ENCODE measurements at places on chromosomes 4 and X.
A peak's percentile ranks its signal among the peaks of the same experiment; 100 is the strongest.

DNA sequence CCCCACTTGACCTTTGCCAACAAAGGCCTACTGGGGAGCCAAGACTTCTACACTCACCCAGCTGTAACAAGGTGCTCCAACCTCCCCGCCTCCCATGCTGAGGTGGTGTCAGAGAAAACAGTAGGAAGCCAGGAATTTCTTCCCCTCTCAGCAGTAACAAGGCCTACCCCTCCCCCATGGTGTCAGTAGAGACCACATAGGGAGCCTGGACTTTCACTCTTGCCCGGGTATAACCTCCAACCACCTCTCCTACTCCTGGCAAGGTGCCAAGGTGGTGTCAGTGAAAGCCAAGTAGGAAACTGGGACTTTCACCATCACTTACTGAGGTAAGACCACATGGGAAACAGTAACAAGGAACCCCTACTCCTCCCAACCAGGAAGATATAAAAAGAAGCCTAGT lies 93.1 kb downstream of the SLC16A2 start:
- DNase-seq, result no peak

GRCh38 chr4:13399257-13399656 lies 84.9 kb downstream of the RAB28 start:
- peak; percentile 28 for DNase-seq

DNA sequence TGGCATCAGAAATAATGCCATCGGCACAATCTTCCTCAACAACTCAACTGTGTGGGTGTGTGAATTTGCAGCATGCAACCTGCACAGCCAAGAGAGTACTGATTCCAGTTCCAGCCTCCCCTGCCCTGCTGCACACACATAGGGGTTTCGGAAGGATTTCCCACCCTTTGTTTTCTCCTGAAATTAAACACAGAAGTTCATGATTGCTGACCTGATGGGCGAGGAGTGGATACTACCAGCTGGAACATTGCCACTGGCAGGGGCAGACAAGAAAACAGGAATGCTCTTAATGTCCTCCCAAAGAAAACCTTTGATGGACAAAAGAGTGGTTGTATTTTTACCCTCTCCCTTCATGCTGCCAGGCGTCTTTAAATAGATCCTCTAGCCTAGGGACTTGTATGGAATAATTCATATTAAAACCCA lies 4.8 kb downstream of the NDP start:
- no peak for DNase-seq

- DNase-seq, result no peak
Observed at GRCh38 chrX:111955901-111956300, 79.9 kb downstream of the TRPC5OS start.

- DNase-seq, result peak; percentile 36
Observed at GRCh38 chr4:53781629-53782457, 190.6 kb upstream of the LNX1 start.

GRCh38 chr4:17082186-17082585 lies 183.7 kb upstream of the LDB2 start:
- no peak for DNase-seq

DNA sequence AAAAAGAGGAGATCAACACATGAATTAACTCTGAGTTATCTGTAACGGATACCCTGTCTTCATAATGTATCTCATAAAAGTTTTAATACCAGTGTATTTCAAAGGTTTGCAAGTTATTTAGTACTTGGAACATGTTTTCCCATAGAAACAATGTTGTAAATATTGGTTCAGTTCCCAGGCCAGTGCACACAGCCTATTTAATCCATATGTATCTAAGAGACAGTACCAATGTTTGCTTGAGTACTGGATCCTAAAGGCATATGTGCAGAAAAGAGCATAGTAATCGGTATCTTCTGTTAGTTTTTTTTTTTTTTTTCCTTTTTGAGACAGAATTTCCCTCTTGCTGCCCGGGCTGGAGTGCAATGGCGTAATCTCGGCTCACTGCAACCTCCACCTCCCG lies 46.1 kb downstream of the SLIT2 start:
- no peak for DNase-seq

GRCh38 chr4:13921805-13922204 lies 294.3 kb upstream of the BOD1L1 start:
- no peak for DNase-seq

GRCh38 chr4:113756005-113756410 lies 5.5 kb downstream of the CAMK2D start:
- DNase-seq, result peak; percentile 21

DNA sequence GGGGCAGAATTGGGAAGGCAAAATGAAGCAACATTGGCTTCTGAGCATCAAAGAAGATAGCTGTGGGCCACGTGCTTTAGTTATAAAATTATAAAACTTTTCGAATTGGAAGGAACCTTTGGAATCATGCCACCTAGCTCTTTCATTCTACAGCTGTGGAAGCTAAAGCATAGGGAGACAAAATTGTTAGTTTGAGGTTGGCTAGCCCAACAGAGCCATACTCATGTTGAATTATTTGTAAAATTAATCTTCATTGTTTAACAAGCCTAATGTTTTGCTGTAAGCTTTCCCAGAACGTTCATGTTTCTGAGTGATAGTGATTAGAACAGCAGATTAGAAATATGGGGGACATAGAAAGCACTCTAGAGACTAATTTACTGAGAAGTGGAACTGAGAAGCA lies 35.9 kb downstream of the HHIP start:
- no peak for DNase-seq

DNA sequence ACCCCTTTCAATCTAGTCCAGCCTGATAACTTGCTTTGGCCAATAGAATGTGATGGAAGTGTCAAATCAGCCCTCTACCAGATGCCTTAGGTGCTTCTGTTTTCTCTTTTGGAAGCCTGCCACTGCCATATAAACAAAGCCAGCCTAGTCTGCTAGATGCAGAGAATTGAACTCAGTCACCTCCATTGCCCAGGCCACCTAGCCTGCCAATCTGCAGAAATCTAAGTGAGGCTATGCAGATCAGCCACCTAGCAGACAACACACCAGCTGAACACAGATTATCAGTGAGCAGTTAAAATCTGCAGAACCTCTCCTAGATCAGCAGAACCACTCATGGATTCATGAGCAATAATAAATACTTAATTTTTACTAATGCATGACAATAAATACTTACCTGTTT lies 1108.2 kb downstream of the PCDH18 start:
- no peak for DNase-seq

DNA sequence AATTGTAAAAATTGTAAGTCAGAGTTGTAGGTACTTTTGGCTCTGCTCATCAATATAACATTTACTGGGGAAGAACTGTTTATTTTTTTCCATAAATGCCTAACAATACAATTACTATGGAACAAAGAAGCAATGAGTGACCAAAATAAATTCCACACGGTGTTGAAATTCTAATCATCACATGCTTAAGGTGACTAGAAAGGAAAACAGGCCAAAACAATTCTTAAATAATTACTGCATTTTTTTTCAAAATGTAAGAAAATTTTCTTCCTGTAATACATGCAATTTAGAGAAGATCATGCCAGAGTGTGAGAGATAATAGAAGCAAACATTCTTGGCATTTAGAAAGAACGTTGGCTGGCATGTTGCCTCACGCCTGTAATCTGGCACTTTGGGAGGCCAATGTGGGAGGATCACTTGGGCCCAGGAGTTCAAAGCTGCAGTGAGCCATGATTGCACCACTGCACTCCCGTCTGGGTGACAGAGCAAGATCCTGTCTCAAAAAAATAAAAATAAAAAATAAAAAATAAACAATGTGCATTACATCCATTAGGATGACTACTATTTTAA lies 22.5 kb downstream of the C4orf46 start:
- no peak for DNase-seq

- no peak for DNase-seq
Observed at GRCh38 chr4:87377816-87378215, 13.2 kb downstream of the HSD17B11 start.

DNA sequence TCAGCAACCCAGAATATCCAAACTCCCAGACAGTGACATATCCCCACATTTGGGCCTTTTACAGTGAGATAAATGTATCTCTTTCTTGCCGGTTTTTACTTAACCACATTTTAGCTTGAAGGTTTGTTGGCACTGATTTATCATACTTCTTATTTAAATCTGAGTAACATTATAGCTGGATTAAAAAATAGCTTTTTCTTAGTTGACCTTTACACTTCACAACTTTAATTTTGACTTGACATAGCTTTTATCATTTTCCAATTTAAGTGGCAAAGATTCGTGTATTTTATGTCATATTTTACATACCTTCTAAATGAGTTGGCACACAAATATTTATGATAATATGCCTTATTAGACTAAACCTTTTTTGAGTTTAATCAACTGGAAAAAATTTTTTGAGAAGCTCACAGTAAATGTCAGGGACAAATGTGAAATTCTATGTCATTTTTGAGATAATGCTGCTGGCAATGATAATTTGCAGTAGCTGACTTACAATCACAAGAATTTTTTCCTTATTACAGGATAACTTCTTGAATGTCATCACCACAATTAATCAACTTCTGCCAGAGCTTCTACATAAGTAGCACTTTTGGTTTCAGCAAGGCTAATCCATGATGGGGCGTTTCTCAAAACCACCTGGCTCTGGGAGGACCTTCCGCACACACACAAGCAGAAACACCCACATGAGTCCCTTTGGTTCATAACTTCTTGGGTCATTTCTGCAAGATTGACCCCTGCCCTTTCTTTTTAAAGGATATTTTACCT lies 80.3 kb downstream of the SYTL5 start:
- DNase-seq, result no peak

- no peak for DNase-seq
Observed at GRCh38 chrX:118745570-118745969, 18.2 kb downstream of the IL13RA1 start.

GRCh38 chr4:81723019-81723884 lies 251.5 kb upstream of the RASGEF1B start:
- no peak for DNase-seq

DNA sequence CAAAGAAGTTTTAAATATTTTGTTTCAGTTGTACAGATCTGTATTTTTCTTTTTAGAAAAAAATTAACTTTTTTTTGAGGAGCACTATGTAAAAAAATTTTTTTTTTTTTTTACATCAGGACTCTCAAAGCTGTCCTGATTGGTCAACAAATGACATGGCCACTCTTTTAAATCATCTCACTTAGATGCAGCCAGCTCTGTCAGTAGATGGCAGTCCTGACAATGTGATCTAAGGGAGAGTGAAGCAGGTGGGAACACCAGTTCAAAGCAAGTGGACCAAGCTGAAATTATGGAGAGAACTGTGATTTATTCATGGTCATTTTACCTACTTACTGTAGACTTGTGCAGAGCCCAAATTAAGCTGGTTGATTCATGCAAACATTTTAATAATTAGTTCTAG lies 174.7 kb upstream of the GPRIN3 start:
- no peak for DNase-seq

DNA sequence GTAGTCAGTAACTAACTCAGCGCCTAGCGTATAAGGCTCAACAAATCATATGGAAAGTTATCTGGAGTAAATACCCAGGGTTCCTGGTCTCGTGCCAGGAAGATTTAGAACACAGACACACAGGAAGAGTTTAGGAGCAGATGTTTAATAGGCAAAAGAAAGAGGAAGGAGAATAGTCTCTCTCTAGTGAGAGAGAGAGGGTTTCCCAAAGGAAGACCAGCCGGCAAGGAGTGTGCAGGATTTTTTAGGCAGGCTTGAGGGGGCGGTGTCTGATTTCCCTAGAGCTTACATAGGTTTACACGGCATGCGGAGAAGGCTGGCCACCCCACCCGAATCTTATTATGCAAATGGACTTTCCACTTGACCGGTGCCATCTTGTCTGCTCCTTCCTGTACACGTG lies 284.0 kb upstream of the FRG1 start:
- DNase-seq, result no peak

- peak; percentile 60 for DNase-seq
Observed at GRCh38 chr4:38889143-38889542, 21.5 kb downstream of the FAM114A1 start.

GRCh38 chrX:112254896-112255295 lies 172.3 kb upstream of the TRPC5 start:
- no peak for DNase-seq

DNA sequence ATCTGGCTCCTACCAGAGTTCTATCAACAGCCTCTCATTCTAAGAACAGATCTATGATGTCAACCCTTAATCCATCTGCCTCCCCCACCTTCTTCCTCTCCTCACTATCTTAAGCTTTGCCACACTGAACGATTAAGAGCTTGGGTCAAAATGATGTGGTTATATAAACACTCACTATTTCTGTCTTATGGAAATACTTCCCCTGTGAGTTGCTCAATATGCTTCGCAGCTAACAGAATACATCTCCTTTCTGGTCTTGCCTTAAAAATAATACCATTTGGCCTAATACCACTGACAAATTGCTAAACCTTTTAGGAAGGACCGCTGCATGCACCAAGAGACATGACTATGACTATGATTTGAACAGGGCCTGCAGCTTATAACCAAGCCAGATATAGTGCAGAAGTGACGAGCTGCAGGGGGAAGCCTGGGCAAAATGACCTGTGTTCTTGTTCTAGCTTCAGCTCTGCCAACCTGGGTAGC lies 130.9 kb downstream of the RNF150 start:
- no peak for DNase-seq

DNA sequence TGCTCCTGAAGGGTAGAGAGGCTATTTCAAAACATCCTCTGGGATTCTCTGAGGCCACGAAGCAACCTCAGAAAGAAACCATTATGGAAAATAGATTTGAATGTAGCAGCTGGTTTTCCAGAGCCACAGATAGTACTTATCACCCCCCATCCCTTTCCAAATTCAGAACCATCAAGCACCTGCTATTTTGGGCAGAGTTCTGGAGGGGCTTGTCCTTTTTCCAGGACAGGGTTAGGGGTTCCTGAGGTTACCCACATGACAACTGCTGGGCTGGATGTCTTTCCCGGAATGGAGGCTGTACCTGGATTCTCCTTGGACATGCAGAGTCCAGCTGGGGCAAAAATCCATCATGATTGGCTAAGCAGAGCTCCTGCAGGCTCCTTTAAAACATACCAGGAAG lies 22.0 kb upstream of the ZXDA start:
- no peak for DNase-seq

DNA sequence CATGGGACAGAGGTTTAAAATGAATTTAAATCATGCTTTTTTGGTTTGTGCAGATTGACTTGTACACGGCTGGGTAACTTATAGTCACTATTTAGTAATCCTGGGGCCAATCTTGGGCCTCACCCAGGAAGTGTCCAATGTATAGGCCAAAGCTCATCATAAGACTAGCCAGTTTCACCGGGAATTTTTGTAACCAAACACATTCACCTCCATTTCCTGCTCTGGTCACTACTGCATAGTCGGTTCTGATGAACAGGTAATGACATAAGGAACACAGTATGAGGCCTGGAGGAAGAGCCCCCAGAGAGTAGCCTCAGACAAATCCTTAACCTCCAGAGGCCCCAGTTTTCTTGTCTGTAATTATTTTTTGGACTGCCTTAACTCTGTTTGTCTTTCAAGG lies 81.9 kb downstream of the HPRT1 start:
- DNase-seq, result no peak

GRCh38 chr4:29636961-29637360 lies 1083.2 kb upstream of the PCDH7 start:
- DNase-seq, result no peak

GRCh38 chr4:82437285-82438005 lies 7.1 kb downstream of the ENOPH1 start:
- DNase-seq, result no peak

Data from kidney glomerular epithelial cell (primary cell).